ENCODE measurements at places on chromosomes 5 and 9.

DNA sequence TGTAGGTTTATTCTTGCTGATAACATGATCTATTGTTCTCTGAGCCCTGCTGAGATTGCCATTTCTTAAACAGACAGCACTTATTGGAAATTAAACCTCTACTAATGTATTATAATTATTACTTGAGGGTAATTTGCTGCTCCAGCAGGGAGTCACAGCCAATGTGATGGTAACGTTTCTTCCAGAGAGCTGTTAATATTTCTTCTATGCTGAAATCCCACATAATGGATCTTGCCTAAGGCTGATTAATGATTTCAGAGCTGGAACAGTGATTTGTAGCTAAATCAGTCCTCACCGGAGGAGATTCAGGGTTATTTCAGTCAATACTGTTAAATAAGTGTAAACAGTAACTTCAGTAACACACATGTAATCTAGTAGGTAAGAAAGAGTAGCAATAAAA is 170.1 kb downstream of the CDH12 start:
- DNase-seq: no peak

GRCh38 chr9:74556685-74557084 is 59.5 kb downstream of the RORB start:
- DNase-seq: no peak

DNA sequence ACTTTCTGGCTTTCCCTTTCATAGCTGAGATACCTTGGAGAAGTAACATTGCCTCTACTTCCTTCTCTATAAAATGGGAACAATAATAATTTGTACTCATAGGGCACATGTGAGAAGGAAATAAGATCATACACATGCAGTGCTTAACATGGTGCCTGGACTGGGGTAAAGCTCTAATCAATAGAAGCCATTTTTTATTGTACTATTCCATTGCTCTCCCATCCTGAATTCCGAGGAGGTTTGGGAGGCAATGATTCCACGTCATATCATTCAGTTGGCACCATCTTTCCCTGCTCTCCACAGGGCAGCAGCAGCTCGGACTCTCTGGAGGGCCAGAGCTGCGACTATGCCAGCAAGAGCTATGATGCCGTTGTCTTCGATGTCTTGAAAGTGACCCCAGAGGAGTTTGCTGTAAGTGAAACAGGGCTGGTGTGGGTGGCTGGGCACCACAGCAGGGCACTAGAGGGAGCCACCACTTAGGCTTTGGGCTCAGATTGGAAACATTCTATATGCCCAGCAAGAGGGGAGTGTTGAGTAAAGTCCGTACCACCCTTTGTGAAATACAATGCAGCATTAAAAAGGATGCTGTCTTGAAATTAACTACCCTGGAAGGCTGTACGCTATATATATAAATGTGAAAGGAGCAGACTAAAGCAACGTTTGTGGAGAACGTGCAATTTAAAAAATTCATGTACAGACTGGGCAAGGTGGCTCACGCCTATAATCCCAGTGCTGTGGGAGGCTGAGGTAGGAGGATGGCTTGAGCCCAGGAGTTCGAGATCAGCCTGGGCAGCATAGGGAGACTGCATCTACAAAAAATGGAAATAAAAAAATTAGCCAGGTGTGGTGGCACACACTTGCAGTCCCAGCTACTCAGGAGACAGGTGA is 51.2 kb downstream of the RALGPS1 start:
- peak; percentile 28 for DNase-seq

DNA sequence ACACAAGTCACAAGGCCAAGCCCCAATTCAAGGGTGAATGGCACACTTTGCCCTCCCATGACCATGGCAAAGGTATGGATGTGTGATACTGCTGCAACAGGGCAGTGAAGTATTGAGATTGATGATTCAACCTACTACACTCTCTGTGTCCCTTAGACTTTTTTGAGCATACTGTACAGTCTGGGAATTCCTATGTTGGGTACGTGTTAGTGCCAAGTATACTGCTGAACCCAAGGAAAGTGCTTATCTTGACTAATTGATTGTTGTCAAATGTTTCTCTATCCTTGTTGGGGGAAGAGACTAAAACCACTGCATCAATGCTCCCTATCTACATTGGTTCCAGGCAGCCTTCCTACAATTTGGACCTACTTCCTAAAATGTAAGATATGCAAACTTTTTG is 93.7 kb downstream of the NDFIP1 start:
- no peak for DNase-seq

GRCh38 chr5:84260140-84260539 is 124.5 kb downstream of the EDIL3 start:
- DNase-seq: no peak

- DNase-seq: no peak
Observed at GRCh38 chr5:117803533-117803932, 1184.8 kb downstream of the DTWD2 start.

GRCh38 chr9:92650839-92651621 is 18.9 kb downstream of the IPPK start:
- no peak for DNase-seq

- DNase-seq: no peak
Observed at GRCh38 chr5:169696621-169697510, 59.8 kb downstream of the DOCK2 start.

- no peak for DNase-seq
Observed at GRCh38 chr5:172496671-172497371, 42.5 kb upstream of the SH3PXD2B start.

DNA sequence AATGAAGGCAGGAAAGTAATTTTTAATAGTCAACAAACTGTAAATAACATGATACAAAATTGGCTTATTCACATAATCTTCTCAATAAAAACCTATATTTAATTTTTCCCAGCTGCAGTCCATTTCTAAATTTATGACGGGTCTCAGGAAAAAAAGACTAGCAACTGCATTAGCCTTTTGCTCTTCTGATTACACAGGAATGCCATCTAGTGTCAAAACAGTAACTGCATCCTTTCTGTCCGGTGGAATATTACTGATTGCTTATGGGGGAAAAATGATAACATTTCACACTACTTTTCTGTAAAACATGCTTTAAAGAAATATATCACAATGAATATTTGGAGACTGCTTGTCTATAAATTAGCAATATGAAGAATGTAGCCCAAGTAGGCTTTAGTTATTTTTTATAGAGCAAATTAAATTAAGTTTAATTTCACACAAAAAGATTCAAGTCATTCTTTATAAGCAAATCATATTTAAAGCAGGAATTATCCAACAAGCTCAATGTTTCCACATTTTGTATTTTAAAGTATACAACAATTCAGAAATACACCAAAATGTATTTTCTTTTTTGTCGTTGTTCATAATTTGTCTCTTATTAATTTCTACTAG is 534.7 kb downstream of the CDH10 start:
- DNase-seq: no peak

- DNase-seq: no peak
Observed at GRCh38 chr5:158406884-158407823, 548.2 kb upstream of the CLINT1 start.

DNA sequence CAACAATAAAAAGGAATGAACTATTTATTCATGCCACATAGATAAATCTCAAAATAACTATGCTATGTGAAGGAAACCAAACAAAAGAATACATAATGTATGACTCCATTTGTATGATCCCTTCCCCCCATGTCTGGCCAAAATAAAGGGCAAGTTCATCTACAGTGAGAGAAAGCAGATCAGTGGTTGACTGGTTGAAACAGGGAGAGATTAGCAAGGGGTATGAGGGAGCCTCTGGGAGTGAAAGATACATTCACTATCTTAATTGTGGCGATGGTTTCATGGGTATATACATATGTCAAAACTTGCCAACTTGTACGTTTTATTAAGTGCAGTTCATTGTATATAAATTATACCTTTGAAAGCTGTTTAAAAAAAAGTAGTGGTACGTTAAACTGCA is 4.8 kb downstream of the PSMD5 start:
- DNase-seq: no peak

DNA sequence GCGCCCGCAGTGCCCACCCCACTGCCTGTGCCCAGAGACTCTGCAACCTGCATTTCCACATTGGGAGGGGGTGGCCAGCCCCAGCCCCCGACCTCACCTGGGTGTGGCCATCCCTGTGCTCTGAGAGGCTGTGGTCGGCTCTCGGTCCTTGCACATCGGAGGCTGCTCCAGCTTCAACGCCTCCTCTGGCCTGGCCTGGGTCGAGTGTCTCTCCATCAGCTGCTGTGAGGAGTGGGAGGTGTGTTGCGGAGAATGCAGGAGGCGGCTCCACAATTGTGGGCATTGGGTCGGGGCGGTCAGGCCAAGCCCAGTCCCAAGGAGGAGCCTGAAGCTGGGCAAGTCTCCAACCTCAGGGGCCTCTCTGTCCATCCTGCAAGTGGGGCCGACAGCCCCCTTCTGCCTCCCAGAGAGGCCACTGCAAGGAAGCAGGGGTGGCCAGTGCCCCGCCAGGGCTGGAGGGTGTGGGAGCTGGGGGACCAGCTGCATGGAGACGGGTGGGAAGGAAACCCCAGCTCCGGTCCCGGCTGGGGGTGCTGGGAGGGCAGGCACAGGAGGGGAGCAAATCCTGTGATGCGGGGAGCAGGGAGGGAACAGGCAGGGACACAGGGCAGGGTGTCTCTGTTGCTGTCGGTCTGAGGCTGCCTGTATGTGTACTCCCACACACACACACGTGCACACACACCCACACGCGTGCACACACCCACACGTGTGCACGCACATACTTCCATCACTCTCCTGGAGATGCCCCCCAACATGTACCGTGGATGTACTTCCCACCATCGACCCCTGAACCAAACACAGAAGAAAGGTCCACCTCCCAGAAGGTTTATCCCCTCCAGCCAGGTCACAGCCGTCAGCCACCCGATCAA is 28.9 kb downstream of the CCDC187 start:
- no peak for DNase-seq

DNA sequence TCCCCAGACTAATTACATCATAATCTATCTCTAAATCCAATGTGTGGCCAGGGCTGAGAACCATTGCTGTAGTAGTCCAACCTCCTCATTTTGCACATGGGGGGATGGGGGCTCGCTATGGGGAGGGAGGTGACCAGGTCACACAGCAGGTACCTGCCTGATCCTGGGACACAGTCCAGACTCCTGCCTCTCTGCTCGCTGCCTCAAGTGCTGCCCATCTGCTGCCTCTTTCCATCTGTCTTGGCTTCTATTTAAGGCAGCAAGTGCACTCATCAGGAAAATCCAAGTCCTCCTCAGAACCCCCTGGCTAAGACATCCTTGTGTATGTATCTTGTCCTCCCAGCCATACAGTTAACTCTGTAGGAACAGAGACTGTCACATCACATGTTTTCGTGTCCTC is 57.7 kb upstream of the FRRS1L start:
- DNase-seq: no peak

DNA sequence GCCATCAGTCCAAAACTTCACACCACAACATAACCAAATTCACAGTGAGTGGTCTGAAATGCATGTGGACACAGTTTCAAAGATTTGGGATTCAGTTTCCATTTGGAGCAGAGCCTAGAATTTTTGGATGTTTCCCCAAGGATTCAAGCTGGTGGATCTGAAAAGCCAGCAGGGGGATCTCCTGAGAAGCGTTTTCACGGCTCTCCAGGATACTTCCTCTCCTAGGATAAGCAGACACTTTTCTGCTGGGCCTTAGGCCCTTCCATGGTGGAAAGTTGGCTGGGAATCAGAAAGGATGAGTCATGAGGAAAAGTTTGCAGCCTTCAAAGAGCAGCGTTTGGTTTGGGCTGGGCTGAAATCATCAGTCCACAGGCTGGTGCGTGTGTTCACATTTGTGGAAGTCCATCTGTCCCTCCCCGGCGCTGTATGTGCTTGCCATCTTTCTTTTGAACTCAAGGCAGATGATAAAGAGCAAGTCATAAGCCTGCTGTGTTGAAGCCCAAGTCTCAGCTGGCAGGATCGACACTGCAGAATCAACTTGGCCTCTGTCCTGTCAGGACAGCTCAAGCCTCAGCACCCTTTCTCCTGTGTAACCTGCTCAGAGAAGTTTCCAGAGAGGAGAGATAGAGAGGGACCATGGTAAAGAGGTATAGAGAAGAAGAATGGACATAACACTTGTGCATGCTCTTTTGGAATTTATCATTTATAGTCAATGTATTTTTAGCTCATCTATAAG is 152.6 kb upstream of the MSX2 start:
- DNase-seq: no peak

- DNase-seq: no peak
Observed at GRCh38 chr9:21778304-21778703, 24.1 kb upstream of the MTAP start.

DNA sequence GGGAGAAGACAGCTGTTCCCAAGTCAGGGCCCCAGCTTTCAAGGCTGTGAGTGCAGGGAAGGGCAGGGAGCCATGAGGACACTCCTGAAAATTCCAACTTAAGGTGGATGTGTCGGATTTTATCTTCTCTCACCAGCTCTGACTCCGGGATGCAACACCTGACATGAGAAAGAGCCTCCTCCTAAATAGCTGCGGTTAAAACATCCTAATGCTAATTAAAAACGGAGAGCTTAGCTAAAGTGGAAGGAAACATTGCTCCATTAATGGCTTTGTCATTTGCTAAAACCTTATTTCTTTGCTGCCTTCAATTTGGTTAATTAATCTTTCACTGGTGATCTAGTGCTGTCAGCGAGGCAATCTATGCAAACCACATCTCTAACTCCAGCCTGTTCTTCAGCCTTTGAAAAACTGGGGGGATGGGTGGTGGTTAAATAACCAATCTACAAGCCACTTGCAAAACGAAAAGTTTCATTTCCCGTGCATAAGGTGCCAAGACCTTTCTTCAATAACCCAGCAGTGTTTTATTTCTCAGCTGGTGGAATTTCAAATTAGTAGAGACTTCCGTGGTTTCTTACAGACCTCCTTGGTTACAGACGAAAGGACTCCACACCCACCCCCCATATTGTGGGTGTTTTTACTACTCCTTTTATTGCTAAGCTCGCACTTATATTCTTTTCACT is 379.6 kb downstream of the MLLT3 start:
- DNase-seq: peak; percentile 31
